ENCODE measurements at places on chromosomes 3 and 15. TPM values are rescaled to one million over a fixed set of nuclear protein-coding genes. Genes with fewer than 3 reads are reported as not detected.

DNA sequence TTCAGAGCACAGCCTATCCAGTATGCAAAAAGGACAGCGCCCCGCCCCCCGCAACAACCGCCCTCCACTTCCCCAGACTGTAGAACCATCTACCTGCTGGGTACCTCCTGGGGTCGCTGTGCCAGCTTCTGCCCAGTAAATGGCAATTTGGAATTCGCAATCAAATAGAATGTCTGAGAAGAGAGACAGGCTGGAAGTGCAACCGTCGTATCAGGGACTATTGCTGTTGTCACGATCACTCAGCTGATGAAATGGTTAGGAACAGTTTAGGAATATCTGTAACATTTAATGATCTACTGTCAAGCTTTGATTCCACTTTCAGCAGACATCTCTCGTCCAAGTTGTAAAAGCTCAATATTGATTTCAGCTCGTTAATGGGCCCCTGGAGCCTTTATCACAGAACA is 13.3 kb upstream of the PARL start:
- DNase-seq = no peak

GRCh38 chr3:14246414-14246813 is 67.8 kb downstream of the LSM3 start:
- no peak for DNase-seq

The FSD2 gene
- total RNA-seq = 1.2 TPM

The VWA5B2 gene
- total RNA-seq = 1.7 TPM

GRCh38 chr15:100061944-100062343 is 279.8 kb downstream of the ADAMTS17 start:
- no peak for DNase-seq

DNA sequence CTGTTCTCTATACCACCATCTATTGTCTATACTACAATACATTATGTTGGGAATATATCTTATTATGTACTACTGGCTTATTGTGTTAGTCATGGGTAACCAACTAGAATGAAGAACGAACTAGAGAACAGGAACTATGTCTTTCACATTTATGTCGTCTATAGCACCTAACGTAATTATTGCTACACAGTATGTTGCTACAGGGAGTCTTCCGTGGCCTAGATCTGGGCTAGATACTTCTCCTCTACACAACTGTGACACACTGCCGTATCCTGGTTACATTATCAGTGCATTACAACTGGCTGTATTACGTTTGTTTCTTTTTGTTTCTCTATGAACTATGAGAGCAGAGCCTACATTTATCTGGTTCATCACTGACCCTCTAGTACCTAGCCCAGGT is 34.0 kb downstream of the SCG5 start:
- DNase-seq = no peak

GRCh38 chr3:185767002-185767688 is 57.7 kb downstream of the IGF2BP2 start:
- no peak for DNase-seq

The UBA7 gene
- 40.9 TPM for total RNA-seq

DNA sequence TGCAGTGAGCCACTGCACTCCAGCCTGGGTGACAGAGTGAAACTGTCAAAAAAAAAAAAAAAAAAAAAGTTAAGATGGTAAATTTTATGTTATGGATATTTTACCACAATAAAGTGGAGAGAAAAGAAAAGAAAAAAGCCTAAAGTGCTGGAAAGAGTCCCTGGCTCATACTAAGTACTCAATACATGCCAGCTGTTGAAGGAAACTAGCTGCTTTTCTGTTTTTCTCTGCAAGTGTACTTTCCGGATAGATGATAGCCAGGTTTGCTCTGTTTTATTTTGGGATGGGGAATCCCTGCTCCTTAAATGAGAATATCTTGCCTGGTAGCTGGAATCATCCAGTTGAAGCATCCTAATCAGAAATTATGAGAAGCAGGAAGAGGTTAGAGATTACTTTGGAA is 10.9 kb downstream of the EID1 start:
- peak; percentile 15 for DNase-seq

DNA sequence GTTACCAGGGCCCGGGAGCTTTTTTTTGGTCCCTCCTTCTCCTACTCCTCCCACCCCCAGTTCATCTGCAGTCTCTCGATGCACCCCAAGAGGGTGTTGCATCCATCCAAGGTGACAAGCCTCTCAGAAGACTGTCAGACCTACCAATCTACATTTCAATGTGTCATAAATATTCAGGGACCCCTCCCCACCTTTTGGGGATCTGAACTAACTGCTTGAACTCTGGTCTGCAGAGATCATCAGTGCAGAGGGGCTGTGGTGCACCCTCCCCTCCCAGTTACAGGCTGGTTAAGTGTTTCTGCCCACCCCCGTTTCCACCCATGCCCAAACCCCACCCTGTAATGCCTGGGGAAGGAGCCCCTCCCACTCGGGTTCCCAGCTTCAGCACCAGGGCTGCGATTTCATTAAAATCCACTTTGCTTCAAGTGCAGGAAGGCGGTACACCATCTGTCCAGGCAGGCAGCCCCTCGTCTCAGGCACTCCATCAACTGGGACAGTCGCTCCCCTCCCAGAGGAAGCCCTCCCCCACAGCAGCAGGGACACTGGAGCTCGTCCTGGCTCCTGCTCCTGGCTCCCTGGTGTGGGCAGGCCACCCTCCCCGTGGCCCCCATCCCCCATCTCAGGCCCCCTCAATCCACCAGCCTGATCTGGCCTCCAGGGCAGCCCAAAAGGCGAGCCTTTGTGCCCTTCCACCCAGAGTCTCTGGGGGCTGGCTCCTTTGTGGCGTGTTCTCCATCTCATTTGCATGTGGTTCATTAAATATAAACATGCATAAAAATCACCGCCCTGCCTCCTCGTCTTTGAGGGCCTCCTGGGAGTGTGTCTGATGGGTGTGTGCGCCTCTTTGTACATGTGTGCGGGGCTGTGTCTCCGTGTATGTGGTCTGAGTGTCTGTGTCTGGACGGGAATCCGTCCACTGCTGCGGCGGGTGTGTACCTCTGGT is 32.3 kb downstream of the RNU5B-1 start:
- DNase-seq = no peak

GRCh38 chr3:139120086-139121056 is 75.7 kb upstream of the PRR23C start:
- peak; percentile 17 for DNase-seq

DNA sequence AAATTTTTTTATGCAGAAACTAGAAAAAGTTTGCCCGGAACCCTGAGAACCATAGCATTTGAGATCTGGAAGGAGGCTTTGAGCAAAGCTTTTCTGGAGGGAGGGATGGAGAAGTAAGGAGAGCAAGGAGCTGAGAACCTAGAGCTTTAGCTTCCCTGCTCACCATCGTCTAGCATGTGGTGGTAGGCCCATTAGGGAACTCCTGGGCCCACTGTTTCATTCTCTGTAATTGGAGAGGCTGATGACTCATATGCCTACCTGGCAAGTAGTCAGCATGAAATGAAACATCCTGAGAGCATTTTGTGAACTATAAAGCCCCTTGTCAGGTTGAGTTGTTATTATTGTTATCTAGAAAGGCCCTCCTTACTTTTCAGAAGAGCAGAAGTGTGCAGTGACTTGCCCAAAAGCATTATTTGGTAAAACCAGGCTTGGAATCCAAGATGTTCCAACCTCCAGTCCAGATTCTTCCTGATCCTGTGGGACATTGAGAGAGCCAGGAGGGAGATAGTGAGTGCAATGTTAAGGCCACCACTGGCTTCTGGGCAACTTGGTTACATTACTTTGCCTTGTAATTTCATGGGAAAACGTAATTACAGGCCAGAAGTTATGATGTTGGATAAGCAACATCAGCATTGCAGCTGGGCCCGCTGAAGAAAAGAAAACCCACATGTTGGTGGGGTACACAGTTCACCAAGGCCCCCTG is 104.5 kb upstream of the BFSP2 start:
- no peak for DNase-seq

- DNase-seq = peak; percentile 93
Measured at GRCh38 chr15:34342737-34343575, at the start of the genes NOP10 and NUTM1. NOP10 (minus strand) TSS chr15:34343136; CDS start chr15:34343073, 63 bp downstream. NUTM1 (plus strand) TSS chr15:34343315; CDS start chr15:34343697, 382 bp downstream.

- no peak for DNase-seq
Measured at GRCh38 chr15:54836052-54836795, 360.5 kb downstream of the RSL24D1 start.

The NR1I2 gene
- total RNA-seq = 0.96 TPM

DNA sequence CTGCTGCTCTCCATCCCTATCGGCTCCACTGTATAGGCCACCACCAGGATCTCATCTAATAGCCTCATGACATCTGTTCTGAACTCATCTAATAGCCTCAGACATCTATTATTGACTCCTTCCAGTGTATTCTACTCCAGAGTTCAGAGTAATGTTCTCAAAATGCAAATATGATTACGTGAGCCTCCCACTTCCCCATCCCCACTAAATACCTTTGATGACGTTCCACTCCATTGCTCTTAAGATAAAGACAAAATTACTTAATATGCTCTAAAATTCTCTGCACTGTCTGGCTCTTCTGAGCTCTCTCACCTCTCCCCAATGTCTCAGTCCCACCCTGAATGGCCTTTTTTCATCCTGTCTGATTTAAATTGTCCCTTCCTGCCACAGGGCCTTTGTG is 94.7 kb downstream of the SAMMSON start:
- no peak for DNase-seq

- DNase-seq = peak; percentile 51
Measured at GRCh38 chr3:73848173-73848906, 223.6 kb upstream of the PDZRN3 start.

DNA sequence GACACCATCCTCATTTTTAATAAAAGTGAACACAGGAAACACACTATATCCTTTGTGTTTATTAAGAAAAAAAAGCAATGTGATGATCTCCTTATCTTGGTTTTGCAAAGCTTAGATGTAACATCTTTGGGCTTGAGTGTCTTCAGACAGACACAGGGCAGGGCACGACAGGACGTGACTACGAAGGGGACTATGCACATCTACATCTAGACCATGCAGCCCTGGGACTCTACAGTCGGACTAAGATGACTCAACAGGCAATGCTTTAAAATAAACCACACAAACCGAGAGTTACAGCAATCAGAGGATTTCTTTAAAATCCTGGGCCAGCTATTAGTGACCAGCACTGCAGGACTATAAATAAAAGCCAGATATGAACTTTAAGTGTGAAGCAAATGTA is 22.8 kb upstream of the TM2D3 start:
- no peak for DNase-seq

GRCh38 chr3:31917303-31918005 is 63.6 kb downstream of the OSBPL10 start:
- DNase-seq = no peak
